HFFc6 (cell line): ENCODE measurements at places on chromosomes 2 and 18.

DNA sequence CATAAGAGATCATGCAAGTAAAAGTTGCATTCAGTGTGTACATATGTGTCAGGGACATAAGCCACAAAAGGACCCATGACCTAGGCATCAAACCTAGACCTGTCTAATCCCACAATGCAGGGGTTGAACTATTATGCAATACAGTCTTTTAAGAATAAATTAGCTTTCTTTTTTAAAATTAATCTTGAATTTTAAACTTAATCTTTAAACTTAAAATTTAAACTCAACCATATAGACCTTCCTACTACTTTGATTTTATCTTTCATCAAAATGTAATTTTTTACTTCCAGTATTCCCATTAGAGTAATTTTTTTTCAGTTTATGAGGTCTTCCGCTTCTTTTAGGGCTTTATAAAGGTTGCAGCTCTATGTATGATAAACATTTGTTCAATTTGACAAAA lies 702.9 kb downstream of the SUCLG1 start:
- DNase-seq = no peak
- H3K36me3 ChIP-seq = no peaks in the 10 kb centered on the region
- no peak overlapping the region for H3K27ac ChIP-seq
- no peaks in the 10 kb centered on the region for H3K27me3 ChIP-seq
- H3K4me1 ChIP-seq = no peaks in the 10 kb centered on the region

DNA sequence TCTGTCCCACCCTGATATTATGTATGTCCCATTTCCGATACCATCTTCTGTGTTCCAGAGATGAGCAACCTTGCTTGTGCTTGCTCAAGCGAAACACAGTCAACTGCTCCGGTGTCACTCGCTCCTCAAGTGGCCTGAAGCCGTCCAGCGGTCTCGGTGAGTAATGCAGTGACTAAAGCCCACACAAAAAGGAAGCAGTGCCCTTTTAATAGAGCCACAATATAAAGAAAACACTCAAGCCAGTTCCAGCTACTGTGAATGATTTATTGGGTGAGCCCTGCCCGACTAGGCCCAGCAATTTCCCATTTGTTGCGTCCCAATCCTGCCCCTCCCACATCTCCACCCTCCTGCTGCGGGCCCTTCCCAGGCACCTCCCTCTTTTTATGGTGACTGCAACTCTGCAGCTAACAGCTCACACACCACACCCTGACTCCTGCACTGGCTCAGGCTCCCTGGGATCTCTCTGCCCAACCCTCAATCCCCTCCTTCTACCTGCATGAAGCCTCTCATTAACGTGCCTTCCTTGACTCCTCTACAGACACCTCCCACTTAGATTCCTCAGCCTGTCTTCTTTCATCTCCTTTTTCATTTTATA lies 44.2 kb upstream of the DSC1 start:
- no peak overlapping the region for H3K4me3 ChIP-seq
- no peak for DNase-seq
- no peak overlapping the region for H3K27ac ChIP-seq
- H3K4me1 ChIP-seq = no peaks in the 10 kb centered on the region

GRCh38 chr2:186540941-186541340 lies 48.9 kb upstream of the ITGAV start:
- no peaks in the 10 kb centered on the region; the same call in 1 of the 2 replicates for H3K27me3 ChIP-seq
- peak overlapping the region; percentile 60; the same call in 1 of the 2 replicates for H3K27ac ChIP-seq
- H3K4me1 ChIP-seq = peaks cover 22% of the 10 kb centered on the region
- DNase-seq = peak; percentile 48
- peak overlapping the region; percentile 42 for H3K4me3 ChIP-seq
- no peaks in the 10 kb centered on the region for H3K36me3 ChIP-seq

GRCh38 chr2:120182019-120182560 lies 41.1 kb downstream of the TMEM185B start:
- no peaks in the 10 kb centered on the region; the same call in 1 of the 2 replicates for H3K4me1 ChIP-seq
- no peaks in the 10 kb centered on the region for H3K36me3 ChIP-seq
- H3K27ac ChIP-seq = no peak overlapping the region
- DNase-seq = no peak
- H3K4me3 ChIP-seq = no peak overlapping the region
- H3K27me3 ChIP-seq = peaks cover 17% of the 10 kb centered on the region

GRCh38 chr2:204495381-204495780 lies 49.9 kb upstream of the PARD3B start:
- no peaks in the 10 kb centered on the region; the same call in 1 of the 2 replicates for H3K27me3 ChIP-seq
- no peak overlapping the region for H3K4me3 ChIP-seq
- no peaks in the 10 kb centered on the region for H3K4me1 ChIP-seq
- no peaks in the 10 kb centered on the region for H3K36me3 ChIP-seq

GRCh38 chr2:23146011-23146410 lies 239.0 kb upstream of the KLHL29 start:
- H3K4me3 ChIP-seq = no peak overlapping the region
- H3K27ac ChIP-seq = no peak overlapping the region
- peaks cover 2% of the 10 kb centered on the region; the same call in 1 of the 2 replicates for H3K27me3 ChIP-seq
- no peaks in the 10 kb centered on the region for H3K36me3 ChIP-seq
- H3K4me1 ChIP-seq = no peaks in the 10 kb centered on the region

DNA sequence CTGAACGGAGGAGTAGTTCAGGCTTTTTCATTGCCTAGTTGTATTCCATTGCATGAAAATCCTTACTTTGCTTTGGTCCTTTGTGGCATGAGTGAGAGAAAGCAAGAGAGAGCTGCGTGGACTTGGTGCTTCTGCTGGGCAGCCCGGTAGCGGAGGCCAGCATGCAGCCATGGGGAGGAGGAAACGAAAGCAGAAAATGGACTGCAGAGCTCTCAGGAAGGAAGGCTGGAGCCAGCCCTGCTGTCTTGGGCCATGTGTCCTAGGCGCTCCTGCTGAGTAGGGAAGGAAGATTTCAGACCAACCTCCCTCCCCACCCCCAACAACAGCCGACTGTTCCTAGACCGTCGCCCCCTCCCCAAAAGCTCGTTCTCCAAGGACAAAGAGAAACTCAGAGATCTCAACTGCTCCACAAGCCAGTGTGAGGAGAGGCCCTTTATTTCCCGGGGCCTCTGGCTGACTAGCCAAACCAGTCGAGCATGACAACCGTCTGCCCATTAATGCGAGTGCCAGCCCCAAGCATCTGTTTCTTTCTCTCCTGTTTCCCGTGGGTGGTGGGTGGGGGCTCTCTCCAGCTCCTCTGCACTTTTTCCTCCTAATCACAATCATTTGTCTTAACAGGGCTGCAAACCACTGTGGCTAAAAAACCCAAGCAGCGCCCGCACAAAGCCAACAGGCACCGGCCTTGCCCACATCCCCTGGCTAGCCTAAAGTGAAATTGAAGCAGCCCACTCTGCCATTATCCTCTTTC lies 66.8 kb upstream of the FZD7 start:
- H3K4me1 ChIP-seq = peaks cover 19% of the 10 kb centered on the region
- peaks cover 2% of the 10 kb centered on the region for H3K27me3 ChIP-seq
- no peak overlapping the region for H3K4me3 ChIP-seq
- no peak for DNase-seq
- peaks cover 7% of the 10 kb centered on the region; the same call in 1 of the 2 replicates for H3K36me3 ChIP-seq

DNA sequence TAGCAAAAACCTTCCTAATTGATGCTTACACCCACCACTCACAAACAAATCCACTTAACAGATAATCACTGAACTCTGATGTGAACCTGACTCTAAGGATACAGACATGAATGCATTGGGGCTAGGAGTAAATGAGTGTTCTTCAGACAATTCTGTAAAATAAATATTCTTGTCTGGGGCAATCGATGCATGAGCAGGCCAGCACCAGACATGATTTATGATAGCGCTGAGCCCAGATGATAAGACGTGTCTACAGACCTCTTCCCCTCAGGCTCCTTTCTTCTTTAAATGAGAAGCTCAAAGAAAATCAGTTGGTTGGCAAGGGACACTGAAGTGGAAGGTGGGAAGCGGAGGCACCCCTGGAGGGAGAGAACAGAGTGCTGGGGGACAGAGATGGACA lies 27.3 kb upstream of the BIN1 start:
- no peaks in the 10 kb centered on the region for H3K4me1 ChIP-seq
- DNase-seq = no peak
- peaks cover 11% of the 10 kb centered on the region for H3K27me3 ChIP-seq
- H3K4me3 ChIP-seq = no peak overlapping the region

GRCh38 chr2:168611091-168611490 lies 155.0 kb downstream of the CERS6 start:
- H3K4me1 ChIP-seq = peaks cover 8% of the 10 kb centered on the region; the same call in 1 of the 2 replicates
- no peak overlapping the region for H3K27ac ChIP-seq
- H3K36me3 ChIP-seq = 0 out of 2 replicates have a peak, but pooled peaks cover 4% of the 10 kb centered on the region
- DNase-seq = no peak
- H3K4me3 ChIP-seq = no peak overlapping the region

GRCh38 chr2:11234309-11234708 lies 79.0 kb downstream of the SLC66A3 start:
- no peak overlapping the region for H3K27ac ChIP-seq
- no peaks in the 10 kb centered on the region for H3K36me3 ChIP-seq
- no peak overlapping the region for H3K4me3 ChIP-seq
- H3K27me3 ChIP-seq = no peaks in the 10 kb centered on the region
- H3K4me1 ChIP-seq = peaks cover 17% of the 10 kb centered on the region

GRCh38 chr18:44841221-44841620 lies 160.5 kb downstream of the SETBP1 start:
- no peak overlapping the region for H3K27ac ChIP-seq
- peaks cover 8% of the 10 kb centered on the region; the same call in 1 of the 2 replicates for H3K27me3 ChIP-seq
- H3K4me3 ChIP-seq = no peak overlapping the region
- H3K4me1 ChIP-seq = no peaks in the 10 kb centered on the region
- DNase-seq = no peak

DNA sequence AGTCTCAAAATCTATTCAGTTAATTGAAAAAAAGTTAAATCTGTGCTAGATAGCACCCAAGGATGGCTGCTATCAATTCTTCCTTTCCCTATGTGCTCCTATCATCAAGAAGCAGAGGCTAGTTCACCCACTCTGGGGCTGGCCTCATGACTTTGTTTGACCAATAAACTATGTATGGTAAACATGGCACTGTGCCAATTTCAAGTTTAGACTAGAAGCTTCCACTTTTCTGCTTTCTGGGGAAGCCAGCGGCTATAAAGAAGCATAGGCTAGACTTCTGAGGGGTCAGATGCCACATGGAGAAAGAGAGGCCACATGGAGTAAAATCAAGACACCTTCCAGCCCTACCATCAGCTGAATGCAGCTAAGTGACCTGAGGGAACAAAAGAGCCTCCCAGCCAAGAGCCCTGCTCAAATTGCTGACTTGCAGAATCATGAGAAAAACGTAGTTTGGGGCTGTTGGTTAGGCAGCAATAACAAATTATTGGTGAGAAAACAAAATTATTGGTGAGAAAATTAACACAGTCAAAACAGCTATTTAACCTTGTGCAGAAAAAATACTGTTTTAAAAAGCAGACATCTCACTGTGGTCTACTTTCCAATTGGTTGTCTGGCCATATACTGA lies 86.5 kb upstream of the SLC14A2 start:
- H3K36me3 ChIP-seq = no peaks in the 10 kb centered on the region
- DNase-seq = no peak
- H3K4me1 ChIP-seq = no peaks in the 10 kb centered on the region
- no peak overlapping the region for H3K4me3 ChIP-seq
- H3K27ac ChIP-seq = no peak overlapping the region

DNA sequence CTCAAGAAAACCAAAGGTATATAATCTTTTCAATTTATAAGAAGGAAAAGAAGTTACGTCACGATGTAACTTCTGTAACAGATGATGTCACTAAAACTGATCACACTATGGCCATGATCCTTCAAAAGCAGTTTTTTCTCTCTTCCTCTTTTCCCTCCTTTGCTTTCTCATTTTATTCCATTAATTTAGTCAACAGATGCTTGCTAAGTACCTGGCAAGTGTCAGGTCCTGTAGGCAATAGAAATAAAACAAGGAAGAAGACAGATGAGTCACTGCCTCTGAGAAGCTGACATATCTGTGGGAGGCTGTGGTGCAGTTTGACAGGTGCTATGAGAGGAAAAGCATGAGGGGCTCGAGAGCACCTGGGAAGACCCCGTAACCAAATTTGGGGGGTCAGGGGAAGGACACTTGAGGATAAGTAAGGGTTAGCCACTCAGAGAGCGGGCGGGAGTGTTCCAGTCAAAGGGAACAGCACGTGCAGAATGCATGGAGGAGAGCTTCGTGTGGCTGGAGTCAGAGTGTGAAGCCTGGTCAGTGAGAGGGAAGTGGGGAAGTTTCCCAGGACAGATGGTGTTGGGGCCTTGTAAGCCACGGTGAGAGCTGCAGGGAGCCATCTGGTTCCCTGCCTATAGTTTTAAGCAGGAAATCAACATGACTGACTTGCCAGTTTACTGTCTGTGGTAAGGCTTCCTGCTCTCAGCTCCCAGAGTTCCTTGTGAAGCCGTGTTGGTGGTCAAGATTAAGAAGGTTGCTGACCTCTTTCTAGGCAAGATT lies 198.8 kb upstream of the FOSL2 start:
- peaks cover 16% of the 10 kb centered on the region for H3K4me1 ChIP-seq
- no peak overlapping the region for H3K4me3 ChIP-seq
- no peak overlapping the region for H3K27ac ChIP-seq
- no peak for DNase-seq

DNA sequence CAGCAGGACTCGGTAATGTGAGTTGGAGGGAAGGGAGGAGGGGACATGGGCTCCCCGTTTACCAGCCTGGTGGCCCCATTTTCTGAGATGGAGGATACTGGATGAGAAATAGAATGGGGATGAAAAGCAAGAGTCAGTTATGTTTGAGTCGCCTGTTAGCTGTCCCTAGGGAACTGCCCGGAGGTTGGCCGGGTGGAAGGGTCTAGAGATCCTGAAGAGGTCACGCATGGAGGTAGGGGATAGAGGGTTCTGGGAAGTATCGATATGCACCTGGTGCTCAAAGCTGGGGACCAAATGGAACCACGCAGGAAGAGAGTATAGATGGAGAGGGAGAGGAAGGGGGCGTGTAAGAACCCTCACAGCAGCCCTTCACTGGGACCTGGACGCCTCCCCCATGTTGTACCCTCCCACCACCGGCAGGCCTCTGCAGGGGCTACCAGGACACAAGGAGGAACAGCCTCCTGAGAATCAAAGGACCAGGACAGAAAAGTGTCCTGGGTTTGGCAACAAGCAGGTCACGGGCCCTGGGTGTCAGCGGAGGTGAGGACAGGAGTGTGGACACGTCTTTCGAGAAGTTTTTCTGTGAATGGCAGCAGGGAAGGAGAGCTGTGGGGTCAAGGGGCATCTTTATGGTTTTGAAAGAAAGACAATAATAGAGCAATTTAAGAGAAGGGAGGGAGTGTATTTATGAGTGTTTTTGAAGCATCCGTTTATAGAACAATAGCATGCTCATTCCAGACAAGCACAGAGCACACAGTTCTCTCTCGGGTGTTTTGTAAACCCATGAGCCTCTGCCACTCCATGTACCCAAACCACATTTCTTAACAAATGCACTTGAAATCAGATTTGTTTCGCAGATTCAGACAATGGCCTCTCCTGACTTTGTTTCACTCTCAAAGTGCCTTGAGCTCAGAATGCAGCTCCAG lies 132.2 kb downstream of the SMAD7 start:
- no peak overlapping the region for H3K4me3 ChIP-seq
- peaks cover 70% of the 10 kb centered on the region for H3K36me3 ChIP-seq
- H3K27ac ChIP-seq = no peak overlapping the region
- H3K4me1 ChIP-seq = peaks cover 25% of the 10 kb centered on the region

- H3K36me3 ChIP-seq = peaks cover 83% of the 10 kb centered on the region
- no peak overlapping the region for H3K27ac ChIP-seq
- DNase-seq = no peak
- peaks cover 5% of the 10 kb centered on the region for H3K27me3 ChIP-seq
- peaks cover 16% of the 10 kb centered on the region; the same call in 1 of the 2 replicates for H3K4me1 ChIP-seq
Observed at GRCh38 chr18:79935098-79935480, 16.4 kb downstream of the SLC66A2 start.
